ENCODE measurements at places on chromosomes 16 and 17. TPM values are rescaled to one million over a fixed set of nuclear protein-coding genes. Genes with fewer than 3 reads are reported as not detected.

DNA sequence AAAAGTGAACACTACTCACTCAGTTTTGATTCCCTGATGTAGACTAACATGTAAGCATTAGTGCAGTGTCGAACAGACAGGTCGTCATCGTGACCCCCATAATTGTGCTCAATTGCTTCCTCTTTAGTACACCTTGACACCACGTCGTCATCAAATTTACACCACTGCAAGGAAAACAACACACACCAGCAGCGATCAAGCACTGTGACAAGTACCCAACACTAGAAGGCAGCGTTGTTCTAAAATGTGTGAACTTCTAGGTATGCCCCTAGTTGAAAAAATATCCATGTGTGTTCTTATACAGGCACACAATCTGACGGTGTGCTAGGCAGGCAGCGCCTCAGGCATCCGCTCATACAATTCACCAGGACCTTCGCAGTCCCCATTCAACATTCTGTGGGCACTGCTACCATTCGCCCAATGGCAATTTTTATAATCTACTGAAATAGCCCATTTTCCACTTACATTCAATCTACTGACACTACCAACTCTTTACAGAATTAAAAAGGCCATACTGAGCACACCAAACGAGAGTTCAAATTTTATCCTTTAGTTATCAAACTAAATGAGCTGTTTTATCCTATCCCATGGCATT lies 23.1 kb downstream of the LITAFD start:
- peak; percentile 69 for DNase-seq

DNA sequence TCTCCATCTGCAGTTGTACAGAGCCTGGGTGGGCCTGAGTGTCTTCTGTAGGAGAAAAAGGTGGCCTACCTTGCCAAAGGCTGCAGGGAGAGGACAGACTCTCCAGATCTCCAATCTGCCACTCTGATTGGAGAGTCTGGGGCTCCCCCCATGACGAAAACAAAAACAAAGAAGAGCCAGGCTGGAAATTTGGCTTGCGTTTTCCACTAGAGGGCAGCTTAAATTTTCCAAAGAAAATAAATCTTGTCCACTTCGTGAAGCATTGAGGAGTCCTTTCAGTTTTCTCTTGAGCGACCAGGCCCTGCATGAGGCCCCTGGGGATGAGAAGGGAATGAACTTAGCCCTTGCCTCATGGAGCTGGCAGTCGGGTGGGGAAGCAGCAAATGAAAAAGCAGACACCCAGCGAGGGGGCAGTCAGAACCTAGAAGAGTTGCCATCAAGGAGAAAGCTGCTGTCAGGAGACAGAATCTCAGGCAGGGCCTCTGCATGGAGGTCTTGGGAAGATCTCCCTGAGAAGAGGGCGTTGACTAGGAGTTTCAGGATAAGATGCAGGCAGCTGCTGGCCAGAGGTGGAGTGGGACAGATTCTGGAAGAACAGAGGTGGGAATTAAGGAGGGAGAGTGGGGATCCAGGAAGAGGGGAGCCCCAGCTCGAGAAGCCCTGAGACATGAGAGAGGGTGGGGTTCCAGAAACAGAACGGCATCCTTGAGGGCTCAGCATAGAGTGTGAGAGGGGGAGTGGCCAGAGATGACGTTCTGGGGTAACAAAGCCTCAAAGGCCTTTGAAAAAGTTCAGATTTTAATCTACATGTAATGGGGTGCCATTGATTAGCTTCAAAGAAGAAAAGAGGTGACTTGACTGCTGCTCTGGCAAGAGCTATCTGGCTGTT lies 8.4 kb upstream of the SHCBP1 start:
- DNase-seq, result peak; percentile 43

- no peak for DNase-seq
Measured at GRCh38 chr17:36501963-36502362, 15.5 kb downstream of the ZNHIT3 start.

DNA sequence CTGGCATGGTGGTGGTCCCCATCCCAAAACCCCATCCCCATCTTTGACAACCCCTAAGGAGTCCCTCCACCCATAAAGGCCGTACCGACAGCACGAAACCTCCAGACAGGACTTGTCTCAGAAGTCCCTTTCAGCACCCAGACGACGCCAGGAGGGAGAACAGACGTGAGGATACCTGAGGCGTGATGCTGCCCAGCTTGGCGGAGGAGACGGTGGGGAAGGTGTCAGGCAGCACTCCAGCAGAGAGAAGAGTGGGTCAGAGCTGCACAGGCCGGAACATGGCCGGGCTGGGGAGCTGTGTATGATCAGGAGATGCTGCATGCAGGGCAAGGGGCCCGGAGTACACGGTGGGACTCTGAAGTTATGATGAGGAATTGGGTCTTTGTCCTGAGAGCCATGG lies 244.2 kb downstream of the GSG1L start:
- no peak for DNase-seq

GRCh38 chr17:29209073-29209472 lies 28.9 kb upstream of the MYO18A start:
- no peak for DNase-seq

DNA sequence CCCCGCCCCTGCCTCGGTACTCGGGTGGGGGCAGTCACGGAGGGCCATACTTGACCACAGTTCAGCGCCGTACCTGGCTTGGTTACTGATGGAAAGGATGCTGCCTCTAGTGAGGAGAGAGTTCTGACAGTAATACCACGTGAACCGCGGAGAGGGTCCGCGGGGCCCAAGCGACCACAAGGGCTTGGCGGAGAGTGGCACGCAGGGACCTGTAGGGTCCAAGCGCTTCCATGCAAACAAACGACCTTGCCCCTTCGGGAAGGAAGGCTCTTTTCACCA lies 9.2 kb downstream of the KDM6B start:
- peak; percentile 76 for DNase-seq

- no peak for DNase-seq
Measured at GRCh38 chr17:46883871-46884520, 32.6 kb downstream of the WNT9B start.

DNA sequence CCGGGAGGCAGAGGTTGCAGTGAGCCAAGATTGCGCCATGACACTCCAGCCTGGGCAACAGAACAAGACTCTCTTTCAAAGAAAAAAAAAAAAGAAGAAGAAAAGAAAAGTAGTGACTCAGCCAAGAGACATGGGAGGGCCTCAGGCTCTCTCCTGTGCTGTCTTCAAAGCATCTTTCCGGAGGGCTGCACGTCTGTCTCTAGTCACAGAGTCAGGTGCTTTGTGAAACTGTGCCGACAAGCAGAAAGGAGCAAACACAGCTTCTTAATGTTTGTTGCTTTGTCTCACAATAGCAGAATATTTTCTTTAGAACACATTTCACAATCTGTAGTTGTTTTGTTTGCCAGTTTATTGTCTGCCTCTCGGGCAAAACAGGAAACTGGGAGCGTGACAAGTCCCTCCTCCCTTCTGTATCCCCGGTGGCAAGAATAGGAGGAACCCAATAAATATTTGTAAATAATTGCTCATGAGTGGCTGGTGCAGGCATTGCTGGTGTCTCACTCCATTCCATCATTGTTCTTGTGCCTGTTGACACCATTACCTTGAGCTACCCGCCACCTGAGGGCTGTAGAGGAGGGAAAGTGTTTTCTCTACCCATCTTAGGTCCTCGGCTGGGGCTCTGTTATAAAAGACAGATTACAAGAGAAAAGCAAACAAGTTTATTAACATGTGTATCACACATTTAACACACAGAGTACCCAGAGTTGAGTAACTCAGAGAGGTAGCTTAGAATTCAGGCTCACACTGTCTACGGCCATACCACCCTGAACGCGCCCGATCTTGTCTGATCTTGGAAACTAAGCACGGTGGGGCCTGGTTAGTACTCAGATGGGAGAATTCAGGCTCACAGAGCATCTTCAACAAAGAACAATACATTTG lies 5.5 kb downstream of the GAST start:
- DNase-seq, result no peak

DNA sequence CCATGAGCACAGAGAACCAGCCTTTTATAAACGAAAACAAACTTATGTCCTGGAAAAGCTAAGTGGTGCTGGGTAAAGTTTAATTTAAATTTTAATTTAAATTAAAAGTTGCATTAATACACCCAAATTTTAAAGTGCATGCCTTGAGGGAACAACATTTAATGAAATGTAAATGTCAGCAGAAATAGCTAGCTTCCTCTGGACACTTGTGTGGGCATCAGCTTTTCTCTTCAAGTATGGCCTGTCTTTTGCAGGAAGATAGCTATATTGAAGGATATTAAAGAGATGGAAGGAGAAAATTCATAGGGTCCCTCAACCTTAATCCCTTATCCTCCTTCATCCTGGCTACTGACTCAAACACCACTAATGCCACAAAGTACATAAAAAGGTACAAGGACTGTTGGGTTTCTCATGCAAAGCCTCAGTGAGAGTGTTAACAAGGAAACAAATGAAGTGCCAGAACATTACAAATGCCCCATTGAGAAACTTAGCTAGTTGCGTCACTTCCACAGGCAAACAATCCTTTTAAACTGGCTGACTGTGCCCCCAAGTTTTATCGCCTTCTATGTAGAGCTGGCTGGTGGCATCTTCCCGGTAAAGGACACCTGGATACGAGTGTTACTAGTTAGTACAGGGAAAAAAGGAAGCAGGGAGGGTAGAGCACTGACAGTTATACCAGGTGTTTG lies 14.1 kb downstream of the PHF12 start:
- no peak for DNase-seq

DNA sequence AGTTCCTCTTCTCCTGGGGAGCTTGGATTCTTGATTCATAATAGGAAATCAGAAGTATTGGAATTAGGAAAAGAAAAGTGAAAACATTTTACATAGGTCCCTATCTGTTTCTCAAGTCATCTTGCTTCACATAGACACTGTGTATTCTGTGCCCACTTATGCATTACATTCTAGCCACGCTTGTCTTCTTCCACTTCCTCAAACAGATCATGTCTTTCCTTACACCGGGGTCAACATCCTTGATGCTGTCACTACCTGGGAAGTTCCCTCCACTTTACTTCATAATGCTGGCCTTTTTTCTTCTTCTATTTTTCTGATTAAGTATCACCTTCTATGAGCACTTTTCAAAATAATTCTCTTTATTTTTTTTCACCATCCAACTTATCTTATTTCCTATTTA lies 606.4 kb upstream of the CDH8 start:
- DNase-seq, result no peak

DNA sequence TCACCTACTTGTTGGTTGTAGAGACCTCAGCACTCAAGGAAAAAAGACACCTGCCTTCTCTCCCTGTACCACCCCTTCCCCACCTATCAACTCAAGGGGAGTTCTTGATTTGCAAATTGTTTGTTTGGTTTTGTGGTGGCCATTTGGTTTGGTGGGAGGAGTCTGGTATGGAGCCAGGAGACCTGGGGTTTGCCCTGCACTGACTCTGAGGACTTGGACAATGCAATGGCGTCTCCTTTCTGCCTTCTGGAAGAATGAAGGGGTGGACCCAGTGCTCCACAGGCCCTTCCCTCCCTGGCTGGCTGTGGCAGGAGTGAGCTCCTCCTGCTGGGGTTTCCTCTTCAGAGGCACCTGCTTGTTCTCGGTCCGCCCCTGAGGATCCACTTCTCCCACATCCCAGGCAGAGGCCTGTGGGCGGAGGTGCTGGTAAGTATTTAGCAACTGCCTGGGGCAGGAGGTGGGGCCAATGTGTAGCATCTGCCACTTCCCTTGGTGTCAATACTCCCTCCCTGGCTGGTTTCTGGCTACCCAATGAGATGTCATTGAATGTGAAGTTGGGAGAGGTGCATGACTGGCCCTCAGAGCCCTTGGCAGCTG lies 164.5 kb downstream of the NTN1 start:
- peak; percentile 33 for DNase-seq

GRCh38 chr16:74503412-74503811 lies 82.1 kb upstream of the CLEC18B start:
- DNase-seq, result no peak

GRCh38 chr16:66551788-66552285 lies 539 bp upstream of the CKLF start:
- DNase-seq, result no peak

GRCh38 chr17:53475002-53475401 lies 347.7 kb upstream of the KIF2B start:
- DNase-seq, result no peak

DNA sequence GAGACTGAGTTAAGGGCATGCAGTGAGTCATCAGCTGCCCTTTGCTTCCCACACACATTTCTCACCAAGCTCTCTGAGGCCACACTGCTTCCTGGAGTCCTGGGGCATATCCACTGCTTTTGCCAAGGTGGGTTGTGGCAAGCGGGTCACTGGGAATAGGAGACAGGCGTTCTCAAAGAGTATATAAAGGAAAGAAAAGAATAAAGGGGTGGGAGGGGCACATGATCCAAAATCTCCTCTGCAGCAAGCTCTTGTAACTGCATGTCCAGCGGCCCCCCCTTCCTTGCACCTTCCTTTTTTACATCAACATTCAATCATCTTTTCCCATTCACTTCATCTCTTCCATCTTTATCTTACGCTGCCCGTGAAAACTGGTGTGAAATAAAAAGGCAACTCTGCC lies 259.1 kb upstream of the RPL38 start:
- DNase-seq, result no peak

DNA sequence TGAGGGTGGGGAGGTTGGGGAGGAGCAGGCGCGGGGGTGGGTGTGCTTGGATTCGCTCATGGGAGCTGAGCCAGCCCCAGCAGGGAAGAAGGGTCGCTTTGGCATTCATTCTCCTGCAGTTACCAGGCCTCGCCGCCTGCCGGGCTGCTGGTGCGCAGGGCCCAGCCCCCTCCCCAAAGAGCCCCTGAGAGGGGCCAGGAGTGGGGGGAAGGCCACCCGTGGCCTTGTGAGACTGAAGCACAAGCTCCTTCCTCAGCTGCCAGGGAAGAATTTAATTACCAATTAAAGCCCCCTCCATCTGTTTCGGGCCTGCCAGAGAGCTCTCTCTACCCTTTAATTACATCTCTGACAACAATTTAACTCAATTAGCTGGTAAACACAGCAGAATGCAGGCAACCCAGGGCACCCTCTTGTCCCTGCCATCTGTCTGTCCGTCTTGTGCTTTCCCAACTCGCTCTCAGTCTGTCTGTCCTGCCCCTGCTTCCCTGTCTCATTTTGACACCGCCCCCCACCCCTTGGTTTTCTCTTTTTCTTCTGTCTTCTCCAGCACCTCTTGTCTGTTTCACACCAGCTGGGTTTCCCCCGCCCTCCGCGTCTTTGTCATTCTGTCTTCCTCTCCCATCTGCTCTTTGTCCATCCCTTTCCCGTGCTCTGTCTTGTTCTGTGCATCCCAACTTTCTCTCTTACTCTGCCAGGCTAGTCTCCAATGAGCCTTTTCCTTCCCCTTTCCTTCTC lies 32.7 kb downstream of the CDK5RAP3 start:
- no peak for DNase-seq

DNA sequence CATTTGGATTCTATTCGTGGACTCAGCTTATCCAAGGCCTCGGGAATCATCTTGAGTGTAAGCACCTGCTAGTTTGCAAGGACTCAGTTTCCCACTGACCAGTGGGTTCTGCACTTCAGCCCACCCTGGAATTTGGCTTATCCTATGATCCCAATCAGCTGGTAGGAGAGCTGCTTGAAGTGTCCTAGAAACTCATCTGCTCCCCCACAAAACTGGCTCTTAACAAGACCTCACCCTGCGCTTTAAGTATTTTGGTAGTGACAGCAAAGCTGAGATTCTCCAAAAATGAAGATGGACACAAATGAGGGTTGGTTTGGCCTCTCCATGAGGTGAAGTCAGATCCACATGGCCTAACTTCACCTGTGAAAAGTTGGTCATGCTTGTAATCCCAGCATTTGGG lies 57.3 kb downstream of the NDE1 start:
- DNase-seq, result no peak

Gene KRT12
- total RNA-seq, result not detected

Gene CTU2
- total RNA-seq, result 23.8 TPM

Gene SMTNL2
- not detected for total RNA-seq

Gene ABCA8
- not detected for total RNA-seq

Gene PERCC1
- not detected for total RNA-seq

Gene BCAR1
- total RNA-seq, result 9.2 TPM

Gene PABPN1L
- not detected for total RNA-seq

Gene RNF222
- not detected for total RNA-seq

Gene HSD17B2
- not detected for total RNA-seq

Gene NXN
- 1.1 TPM for total RNA-seq

Gene DDX19B
- total RNA-seq, result 63.7 TPM
